ENCODE measurements at places on chromosomes 2 and 18.

DNA sequence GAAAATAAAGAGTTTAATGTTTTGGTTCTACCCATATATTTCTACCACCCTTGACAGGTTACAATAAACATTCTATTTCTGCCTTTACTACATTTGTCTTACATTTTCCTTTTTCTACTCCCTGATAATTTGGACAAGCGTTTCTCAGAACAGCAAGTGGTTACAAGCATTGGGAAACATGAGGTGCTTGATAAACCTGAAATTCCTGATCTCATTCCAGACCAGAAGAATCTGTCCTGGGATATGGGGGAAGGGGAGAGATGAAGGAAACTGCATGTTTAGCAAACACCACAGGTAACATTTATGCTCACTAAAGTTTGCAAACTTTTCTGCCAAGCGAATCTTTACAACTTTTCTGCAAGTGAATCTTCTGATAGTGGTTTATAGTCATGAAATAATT lies 28.3 kb upstream of the DSC1 start:
- no peak for DNase-seq

- DNase-seq = no peak
Measured at GRCh38 chr2:70516596-70516995, 37.0 kb downstream of the TGFA start.

DNA sequence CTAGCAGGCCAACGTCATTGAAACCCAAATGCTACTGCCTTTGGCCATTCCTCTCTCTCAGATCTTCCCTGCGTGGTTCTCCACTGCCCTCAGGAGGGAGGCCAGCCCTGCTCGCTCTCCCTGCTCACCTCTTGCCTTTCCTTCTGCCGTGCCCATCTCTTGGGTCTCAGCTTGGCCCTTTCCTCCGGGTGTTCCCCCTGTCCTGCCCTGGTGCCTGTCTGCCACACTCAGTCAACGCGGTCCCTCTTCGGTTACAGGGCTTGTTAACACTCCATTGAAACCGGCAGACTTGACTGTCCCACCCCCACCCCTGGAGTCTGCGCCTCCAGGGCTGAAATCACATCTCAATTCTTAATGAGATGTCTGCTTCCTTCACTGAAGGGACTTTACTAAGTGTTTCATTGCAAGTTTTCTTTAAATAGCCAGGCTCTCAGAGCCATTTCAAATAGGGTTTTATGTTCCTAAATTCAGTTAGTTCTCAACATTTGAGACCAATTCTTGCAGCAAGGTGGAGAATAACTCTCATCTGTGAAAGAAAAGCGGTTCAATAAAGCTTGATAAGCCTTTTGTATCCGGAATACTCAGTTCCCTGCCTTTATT lies 237.6 kb downstream of the DYSF start:
- DNase-seq = no peak

DNA sequence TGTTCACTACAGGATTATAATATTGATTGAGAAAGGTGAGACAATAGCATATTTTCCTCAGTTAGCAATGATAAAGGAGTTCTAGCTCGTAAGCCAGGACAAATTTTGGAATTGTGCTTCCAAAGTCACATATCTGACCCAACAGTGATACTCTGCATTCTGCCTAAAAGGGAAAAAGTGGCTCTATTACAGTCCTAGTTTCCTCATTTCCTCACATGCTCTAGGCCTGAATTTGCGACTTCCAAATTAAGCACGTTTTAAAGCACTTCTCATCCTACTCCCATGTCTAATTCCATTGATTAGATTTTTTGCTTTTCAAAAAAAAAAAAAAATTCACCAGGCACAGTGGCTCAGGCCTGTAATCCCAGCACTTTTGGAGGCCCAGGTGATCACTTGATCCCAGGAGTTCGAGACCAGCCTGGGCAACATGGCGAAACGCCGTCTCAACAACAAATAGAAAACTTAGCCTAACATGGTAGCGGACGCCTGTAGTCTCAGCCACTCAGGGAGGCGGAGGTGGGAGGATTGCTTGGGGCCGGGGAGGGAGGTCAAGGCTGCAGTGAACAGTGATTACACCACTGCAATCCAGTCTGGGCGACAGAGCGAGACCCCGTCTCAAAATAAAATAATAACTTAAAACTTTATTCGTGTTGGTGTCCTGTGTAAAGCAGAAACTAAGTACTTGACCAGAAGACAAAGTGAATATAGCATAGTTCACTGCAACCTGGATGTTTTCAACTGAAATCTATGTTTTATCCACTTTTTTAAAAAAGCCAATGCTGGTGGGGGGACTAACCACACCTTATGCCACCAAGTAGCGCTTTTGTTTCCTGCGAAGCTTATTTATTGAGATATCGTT lies 1.5 kb downstream of the ESCO1 start:
- no peak for DNase-seq

DNA sequence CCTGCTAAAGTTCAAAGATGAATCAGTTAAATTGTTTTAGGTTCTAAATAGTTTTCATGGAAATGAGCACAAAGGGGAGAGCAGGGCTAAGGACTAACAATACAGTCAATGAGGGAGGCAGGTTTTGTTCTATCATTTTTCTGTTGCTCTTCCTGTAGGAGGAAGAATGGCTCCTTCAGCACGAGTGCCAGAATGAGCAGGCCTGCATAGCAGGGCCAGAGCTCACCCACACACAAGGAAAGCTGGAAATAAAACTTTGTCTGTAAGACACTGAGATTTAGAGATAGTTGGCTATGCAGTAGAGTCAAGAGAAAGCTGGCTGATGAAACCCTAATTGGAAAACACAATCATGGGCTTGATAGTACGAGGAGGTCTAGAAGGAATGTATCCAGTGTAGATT lies 313.3 kb downstream of the MBD2 start:
- no peak for DNase-seq

DNA sequence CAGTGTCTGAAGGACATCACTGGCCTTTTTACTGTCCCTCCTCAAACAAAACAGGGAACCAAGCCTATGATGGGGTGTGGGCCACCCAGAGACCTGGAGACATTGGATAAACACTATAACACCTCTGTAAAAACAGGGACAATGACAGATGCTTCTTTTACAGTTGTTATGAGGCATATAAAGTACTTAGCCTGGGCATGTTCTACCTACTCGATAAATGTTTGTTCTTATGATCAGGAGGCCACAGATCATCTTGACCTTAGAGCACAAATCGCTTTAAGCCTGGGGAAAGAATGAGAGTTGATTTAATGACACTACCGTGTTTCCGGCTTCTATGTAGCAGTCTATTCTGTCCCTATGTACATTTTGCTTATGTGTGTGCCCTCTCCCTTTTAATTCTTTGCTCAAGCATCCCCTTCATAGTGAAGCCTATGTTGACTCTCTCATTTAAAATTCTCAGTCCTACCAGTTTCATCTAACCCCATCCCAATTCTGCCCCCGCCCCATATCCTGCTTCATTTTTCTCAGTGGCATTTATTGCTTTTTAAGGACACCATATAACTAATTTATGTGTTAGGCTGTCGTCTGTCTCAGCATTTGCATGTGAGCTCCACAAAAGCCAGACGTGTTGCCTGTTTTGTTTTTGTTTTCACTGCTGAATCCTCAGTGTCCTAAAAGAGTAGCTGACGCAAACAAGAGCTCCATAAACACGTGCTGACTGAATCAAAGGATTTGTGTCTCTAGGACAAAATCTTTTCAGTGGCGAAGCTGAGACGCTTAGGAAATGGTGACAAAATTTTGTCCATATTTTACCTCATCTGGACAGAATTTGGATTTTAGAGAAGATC lies 182.3 kb upstream of the ST6GAL2 start:
- DNase-seq = no peak

DNA sequence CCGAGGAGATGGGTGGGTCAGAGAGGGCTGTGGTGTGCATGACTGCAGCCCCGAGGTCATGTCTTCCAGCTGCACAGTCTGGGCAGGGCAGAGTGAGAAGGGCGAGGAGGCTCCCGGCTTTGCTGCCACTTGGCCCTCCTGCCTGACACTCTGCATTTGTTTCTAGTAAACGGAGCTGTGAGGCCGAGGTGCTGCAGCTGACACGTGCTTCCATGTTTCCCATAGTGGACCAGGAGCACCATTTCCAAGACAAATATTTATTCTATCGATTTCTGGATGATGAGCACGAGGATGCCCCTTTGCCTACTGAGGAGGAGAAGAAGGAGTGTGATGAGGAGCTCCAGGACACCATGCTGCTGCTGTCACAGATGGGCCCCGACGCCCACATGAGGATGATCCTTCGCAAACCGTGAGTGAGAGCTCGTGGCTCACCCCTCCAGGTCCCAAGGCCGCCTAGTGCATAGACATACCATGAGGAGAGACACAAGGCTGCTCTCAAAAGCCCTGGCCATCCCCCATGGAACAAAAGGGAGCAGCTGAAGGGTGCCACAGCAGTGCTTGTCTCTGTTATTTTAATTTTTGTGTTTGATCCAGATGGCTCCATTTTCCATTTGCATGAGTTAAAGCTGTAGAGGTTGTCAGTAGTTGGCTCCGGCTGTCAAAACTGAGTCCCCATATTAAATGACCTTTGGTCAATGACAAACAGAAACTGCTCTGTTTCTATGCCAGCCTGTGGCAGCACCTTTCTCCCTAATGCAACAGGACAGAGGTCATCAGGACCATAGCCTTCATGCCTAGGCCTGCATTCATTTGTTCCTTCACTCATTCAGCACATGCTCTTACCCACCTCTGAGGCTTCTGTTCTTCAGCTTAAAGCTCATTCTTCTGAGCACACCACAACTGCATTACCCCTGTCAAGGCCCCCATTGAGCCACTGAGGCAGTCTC lies 108.3 kb upstream of the MAP3K20 start:
- DNase-seq = no peak

DNA sequence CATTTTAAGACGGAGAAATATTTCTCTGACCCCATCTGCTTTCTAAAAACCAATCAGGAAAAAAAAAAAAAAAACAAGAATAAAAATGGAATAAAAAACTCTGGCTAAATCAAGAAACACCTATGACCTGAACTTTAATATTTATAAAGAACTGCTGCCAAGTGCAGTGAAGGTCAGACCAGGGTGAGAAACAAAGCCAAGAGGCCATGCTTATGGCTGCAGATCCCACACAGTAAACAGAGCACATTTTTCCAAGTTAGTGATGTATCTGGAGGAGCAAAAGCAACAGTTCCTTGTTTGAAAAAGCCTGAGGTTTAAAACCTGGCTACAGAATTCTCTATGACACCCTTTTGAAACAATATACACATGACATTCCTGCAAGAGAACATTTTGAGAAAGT lies 242.3 kb downstream of the SRBD1 start:
- DNase-seq = no peak

DNA sequence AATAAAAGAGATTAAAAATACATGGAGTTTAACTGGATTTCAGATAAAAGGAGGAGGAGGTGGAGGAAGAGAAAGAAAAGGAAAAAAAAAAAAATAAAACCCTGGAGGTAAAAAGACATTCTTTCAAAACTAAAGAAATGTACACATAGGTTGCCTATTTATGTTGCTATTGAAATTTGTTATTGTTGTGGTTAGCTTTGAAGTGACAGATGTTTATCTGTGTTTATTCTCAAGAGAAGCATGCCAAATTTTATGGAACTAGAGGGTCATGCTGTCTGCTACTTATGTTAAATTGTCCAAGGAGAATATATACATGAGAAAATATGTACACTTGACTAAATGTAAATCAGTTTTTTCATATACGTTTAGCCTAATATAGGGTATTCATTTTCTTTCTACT lies 653.2 kb downstream of the DCDC2C start:
- no peak for DNase-seq

DNA sequence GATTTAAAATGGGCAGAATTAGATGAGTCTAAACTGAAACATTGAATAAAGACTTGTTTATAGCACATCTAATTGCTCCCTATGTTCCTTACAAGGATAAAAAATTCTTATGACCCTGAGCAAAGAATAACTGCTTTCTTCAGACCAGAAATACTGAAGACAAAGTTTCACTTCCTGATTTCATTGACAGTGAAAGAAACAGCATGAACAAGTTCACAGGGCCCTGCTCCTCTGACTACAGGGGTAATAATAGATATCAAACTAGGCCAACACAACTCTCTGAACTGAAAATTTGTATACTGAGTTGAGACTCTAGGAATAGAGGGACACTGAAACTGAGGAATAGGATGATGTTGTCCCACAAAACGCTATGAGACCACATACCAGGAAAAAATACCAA lies 1383.3 kb upstream of the CDH2 start:
- DNase-seq = no peak

DNA sequence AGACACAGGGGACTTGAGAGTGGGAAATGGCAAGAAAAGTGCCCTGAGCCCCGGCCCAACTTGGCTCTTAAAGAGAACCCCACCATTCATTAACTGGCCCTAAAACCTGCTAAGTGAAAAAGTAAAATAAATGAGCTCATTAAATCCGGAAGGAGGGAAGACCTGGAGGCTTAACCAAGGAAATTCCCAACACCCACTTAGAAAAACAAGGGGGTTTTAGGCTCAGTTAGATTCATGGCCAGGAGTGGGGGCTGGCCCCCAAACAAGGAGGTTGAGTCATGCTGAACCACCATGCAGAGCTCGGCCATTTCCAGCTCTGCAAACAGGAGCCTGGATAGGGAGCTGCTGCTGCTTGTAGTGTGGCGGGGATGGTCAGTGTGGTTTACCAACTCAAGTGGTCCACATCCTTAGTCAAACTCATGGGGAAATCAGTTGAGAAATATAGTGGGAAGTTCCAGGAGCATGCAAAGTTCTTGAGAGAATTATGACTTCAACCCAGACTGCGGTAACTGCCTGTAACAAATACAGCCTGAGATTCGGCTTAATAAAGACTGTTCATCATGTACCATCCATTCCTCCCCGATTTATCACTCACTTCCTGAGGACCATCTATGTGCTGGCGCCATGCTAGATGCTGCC lies 39.7 kb upstream of the MRPL19 start:
- no peak for DNase-seq

DNA sequence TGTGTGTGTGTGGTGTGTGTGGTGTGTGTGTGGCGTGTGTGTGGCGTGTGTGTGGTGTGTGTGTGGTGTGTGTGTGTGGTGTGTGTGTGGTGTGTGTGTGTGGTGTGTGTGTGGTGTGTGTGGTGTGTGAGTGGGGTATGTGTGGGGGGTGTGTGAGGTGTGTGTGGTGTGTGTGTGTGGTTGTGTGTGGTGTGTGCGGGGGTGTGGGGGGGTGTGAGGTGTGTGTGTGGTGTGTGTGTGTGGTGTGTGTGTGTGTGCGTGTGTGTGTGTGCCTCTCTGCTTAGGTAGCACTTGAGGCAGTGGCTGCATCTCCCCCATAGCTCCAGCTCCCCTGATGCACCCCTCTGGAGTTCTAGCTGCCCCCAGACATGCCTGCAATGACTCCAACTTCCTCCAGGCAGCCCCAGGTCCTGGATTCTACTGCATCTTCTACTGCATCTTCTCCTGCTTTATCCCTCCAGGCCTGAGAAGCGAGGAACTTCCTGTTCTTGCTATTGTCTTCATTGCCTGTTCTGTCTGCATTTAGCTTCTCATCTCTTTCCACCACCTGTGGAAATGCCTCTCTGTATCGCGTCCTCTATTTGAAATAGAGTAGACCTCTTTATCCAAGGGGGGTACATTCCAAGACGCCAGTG lies 22.2 kb upstream of the MLPH start:
- DNase-seq = no peak

- no peak for DNase-seq
Measured at GRCh38 chr2:122063716-122064115, 308.3 kb downstream of the TSN start.

GRCh38 chr2:113799375-113799774 lies 42.9 kb upstream of the SLC35F5 start:
- DNase-seq = no peak

GRCh38 chr18:31490387-31490786 lies 7.6 kb upstream of the DSG2 start:
- no peak for DNase-seq

Measured in stimulated activated CD4-positive, alpha-beta T cell treated with anti-CD3 and anti-CD28 coated beads, Interleukin-4, amount 100 ng/mL, for 48 hours (primary cell).